Urothelium cell line (cell line): ENCODE measurements at places on chromosomes 6 and 20.
A peak's percentile ranks its signal among the peaks of the same experiment; 100 is the strongest.

DNA sequence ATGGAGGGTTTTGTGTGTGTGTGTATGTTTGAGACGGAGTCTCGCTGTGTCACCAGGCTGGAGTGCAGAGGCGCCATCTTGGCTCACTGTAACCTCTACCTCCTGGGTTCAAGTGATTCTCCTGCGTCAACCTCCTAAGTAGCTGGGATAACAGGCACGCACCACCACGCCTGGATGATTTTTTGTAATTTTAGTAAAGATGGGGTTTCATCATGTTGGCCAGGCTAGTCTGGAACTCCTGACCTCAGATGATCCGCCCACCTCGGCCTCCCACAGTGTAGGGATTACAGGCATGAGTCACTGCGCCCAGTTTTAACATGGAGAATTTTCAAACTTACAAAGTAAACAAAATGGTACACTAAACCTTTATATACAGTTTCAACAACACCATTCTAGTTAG, 22.8 kb downstream of the AMD1 start:
- no peak for DNase-seq

GRCh38 chr6:63426844-63427243, 107.1 kb upstream of the LGSN start:
- no peak for DNase-seq

DNA sequence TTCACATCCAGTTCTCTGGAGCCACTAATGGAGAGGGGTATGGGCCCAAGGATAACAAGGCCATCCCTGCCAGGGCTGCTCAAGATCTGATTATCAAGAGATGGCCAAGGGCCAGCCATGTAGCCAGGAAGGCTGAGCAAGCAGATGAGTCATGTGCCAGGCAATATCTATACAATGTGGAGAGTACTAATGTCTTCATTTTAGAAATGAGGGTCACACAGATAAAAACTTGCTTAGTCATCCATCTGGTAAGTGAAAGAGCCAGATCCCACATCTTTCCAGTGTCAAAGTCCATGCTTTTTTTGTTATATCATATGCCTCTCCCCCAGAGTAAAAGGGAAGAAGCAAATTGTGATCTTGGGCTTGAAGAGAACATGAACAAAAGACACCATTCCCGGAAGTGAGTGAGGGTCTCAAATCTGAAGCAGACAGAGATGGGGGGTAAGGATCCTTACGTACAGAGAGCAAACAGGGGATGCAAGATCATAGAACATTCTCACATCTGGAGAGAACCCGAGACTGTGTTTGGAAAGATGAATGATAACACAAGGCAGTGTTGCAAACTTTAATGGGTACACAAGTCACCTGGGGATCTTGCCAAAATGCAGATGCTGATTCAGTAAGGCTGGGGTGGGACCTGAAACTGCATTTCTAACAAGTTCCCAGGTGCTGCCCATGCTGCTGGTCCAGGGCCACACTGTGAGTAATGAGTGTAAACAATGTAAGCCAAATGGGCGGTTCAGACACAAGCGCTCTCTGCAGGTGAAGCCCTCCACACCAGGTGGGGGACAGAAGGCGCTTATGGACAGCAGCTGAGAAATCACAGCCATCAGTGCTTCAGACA, 20.0 kb upstream of the GSTA3 start:
- DNase-seq: peak; percentile 82

GRCh38 chr6:170260686-170261085, 30.2 kb downstream of the DLL1 start:
- peak; percentile 36 for DNase-seq

GRCh38 chr6:149006671-149007070, 259.8 kb downstream of the UST start:
- no peak for DNase-seq

GRCh38 chr6:111157412-111157811, 70.1 kb downstream of the SLC16A10 start:
- no peak for DNase-seq
